NCI-H2107 (cell line): ENCODE measurements at places on chromosomes 6 and 20.

- no peak for DNase-seq
Observed at GRCh38 chr20:44979090-44979621, 12.8 kb downstream of the STK4 start.

DNA sequence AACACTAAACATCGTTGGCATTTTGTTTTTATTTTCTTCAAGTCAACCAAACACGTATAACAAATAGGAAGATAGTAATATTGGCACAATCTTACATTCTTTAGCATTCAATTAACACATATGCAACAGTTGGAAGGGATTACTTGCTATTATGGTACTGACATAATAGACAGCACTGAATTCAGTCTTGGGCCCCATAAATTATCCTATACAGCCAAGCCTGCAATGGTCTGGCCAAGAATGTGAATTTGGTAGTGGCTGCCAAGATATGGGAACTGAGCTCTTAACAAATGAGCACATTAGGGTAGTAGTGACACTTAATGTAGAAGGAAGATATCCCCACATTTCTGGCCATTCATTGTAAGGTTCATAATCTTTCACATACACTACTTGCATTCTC lies 44.8 kb upstream of the ARHGAP18 start:
- no peak for DNase-seq

DNA sequence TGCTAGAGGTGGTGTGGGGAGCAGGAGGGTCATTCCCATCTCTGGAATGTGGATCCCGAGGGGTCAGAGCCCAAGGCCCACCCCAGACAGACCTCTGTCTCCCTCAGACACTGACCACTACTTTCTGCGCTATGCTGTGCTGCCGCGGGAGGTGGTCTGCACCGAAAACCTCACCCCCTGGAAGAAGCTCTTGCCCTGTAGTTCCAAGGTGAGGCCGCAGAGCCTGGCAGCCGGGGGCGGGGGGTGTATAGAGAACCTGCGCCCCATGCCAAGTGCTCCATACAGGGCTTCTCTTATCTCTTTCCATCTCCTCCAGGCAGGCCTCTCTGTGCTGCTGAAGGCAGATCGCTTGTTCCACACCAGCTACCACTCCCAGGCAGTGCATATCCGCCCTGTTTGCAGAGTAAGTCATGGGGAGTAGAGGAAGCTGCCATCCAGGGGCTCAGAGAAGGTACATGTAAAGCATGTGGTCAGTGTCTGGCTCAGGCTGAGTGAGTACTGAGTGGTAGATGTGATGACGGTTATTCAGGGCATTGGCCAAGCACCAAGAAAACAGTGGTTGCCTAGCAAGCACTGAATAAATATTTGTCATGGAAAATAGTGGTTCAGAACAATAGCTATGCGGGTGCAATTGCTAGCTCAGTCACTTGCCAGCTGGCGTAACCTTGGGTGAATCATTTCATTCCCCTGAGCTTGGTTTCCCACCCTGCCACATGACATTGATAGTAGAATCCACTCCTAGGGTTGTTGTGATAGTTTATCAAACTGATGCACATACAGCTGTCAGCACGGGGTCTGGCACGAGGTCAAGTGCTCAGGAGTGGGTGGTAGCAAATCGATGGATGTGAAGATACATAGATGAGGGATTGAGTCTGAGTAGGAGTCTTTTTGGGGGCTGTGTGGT lies 3.5 kb downstream of the PIGT start:
- no peak for DNase-seq

DNA sequence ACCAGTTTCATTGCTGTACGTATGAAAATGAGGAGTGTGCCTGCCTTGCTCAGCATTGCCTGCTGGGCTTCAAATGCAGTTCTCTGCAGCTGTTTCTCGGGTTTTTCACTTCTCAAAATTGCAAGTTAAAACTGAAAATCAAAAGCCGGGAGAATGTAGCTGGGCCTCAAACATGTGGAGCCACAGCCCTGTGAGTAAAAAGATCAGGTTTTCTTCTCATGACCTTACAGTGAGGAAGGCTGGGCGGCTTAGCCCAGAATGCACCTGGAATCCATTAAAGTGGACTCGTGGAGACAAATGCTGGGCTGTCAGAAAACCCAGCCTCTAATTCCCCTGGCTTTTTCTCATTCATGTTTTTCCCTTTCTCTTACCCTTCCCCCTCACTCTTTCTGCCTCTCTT lies 34.4 kb downstream of the DSE start:
- no peak for DNase-seq

GRCh38 chr6:16064671-16065072 lies 64.2 kb upstream of the MYLIP start:
- no peak for DNase-seq

GRCh38 chr20:17650301-17651128 lies 31.5 kb downstream of the RRBP1 start:
- DNase-seq, result no peak

GRCh38 chr6:33980176-33981175 lies 165.4 kb downstream of the GRM4 start:
- no peak for DNase-seq

- peak; percentile 12 for DNase-seq
Observed at GRCh38 chr6:142854589-142855488, 90.1 kb downstream of the HIVEP2 start.

GRCh38 chr6:22313796-22314195 lies 17.0 kb upstream of the PRL start:
- DNase-seq, result no peak

DNA sequence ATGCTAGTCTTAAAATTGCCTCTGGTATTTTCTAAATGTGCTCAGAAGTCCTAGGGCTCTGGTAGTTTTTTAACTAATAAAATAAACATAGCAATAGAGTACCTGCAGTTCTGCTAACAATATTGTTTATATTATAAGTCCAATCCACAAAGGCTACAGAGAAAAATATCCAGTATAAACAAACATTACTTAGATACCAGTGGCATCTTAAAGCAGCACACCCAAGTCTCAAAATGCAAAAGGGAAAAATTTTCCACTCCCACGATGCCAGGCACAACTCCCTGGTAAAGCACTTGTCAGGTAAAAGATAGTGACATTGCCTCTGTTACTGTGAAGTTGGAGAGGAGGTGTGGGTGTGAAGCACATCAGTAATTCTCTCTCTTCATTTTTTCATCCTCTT lies 123.3 kb downstream of the OGFRL1 start:
- DNase-seq, result no peak

DNA sequence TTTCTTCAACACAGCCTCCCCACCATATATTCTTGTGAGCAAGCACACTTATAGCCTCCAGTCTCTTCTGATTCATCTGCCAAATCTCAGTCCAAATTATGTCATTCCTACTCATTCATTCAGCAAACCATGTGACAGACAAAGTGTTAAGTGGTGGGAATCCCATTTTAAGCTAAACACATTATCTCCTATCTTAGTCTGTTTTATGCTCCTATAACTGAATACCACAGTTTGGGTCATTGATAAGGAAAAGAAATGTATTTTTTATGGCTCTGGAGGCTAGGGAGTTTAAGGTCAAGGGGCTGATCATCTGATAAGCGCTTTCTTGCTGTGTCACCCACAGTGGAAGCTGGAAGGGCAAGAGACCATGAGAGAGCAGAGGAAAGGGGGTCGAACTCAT lies 23.9 kb upstream of the SMIM13 start:
- DNase-seq, result no peak

- no peak for DNase-seq
Observed at GRCh38 chr6:144336900-144337299, 51.8 kb downstream of the UTRN start.
